ENCODE measurements at places on chromosomes 4 and X.

GRCh38 chr4:139036885-139037284 lies 21.3 kb downstream of the NOCT start:
- no peak for DNase-seq

GRCh38 chr4:102405821-102406401 lies 60.6 kb upstream of the SLC39A8 start:
- DNase-seq = no peak

DNA sequence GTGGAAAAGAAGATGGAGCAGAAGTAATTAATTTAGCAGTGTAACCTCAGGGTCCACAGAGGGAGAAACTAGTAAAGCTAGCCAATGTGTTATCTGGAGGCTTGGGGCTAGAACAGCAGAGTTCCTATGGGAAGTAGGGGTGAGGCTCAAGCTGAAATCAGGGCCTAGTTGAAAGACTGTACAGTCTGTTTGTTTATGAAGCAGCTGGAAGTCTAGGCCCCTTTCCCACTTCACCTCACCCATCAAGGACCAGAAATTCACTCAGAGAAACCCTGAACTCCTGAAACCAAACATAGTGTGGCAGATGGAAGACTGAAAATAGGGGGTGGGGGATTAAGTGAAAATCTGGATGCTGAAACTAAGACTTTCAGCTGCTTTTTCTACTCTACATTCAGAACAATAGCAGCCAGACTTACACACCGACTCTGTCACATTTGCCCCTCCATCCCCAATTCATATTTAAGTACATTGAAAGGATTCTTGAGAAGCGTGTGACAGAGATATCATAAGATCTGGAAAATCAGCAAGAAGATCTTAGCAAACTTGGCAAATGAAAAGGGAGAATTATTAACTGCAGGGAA lies 32.6 kb upstream of the FAM241A start:
- DNase-seq = no peak

DNA sequence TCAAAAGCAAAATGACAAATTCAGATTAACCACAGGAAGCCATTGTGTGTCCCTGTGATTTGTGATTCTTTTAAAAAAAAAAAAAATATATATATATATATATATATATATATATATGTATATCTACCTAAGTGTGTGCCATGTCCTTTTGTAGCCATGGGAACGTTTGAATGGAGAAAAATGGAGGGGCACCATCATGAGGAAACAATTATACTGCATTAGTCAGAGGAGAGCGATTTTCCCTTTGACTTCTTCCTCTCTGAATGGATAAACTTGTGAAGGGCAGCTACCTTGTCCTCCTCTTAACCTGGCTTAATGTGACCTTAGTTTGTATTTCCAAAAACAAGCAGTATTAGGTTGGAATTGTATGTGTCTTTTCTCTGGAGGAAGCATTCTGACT lies 23.3 kb upstream of the CBLL2 start:
- DNase-seq = no peak

- DNase-seq = no peak
Measured at GRCh38 chr4:184831153-184831552, 5.4 kb upstream of the ACSL1 start.

- DNase-seq = no peak
Measured at GRCh38 chr4:186689476-186689875, 34.2 kb downstream of the FAT1 start.

GRCh38 chr4:180757927-180758326 lies 1485.3 kb upstream of the TENM3 start:
- DNase-seq = no peak

DNA sequence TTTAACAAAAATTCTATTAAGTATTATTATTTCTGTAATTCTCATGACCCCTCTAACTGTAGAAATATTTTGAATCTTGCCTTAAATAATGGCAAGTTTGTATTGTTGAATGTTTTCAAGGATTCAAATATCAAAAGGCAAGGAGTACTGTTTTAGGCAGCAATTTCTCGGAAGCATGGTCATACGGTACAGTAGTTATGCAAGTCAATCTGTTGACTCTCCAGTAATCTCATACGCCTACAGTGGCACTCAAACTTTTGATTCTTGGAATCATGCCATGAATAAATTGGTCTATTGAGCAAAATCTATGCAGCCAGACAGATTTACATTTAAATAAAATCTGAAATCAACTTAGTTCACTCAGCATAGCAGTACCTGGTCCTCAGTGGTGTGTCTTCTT lies 139.6 kb upstream of the FAM47C start:
- DNase-seq = no peak

DNA sequence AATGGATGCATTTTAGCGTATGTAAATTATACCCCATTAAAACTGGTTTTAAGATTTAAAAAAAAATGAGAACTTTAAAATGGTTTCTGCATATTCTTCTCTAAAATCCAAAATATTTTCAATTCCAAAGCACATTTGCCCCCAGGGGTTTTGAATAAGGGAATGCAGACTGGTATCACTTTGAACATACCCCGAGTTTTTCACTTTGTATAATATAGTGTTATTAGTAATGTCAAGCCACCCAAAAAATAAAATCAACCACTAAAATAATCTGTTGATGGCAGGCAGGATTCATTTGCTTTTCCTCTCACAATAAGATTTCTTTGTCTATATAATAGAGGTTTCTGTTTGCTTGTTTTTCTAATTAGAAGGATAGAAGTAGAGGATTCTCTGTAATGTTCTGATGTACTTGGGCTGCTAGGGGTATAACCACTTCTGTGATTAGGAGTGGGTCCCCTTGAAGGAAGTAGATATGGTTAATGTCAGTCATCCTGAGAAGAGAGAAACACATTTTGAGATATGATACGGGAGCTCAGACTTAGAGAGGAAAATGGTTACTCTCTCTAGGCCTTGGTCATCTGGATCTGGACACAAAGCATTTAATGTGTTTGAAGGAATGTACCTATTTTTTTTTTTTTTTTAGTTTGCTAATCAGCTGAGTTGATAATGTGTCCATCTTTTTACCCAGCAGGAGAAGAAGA lies 9.3 kb upstream of the LIN54 start:
- DNase-seq = no peak

- no peak for DNase-seq
Measured at GRCh38 chr4:174340714-174341113, 57.0 kb downstream of the CEP44 start.

GRCh38 chr4:141731481-141731880 lies 95.1 kb downstream of the IL15 start:
- no peak for DNase-seq

DNA sequence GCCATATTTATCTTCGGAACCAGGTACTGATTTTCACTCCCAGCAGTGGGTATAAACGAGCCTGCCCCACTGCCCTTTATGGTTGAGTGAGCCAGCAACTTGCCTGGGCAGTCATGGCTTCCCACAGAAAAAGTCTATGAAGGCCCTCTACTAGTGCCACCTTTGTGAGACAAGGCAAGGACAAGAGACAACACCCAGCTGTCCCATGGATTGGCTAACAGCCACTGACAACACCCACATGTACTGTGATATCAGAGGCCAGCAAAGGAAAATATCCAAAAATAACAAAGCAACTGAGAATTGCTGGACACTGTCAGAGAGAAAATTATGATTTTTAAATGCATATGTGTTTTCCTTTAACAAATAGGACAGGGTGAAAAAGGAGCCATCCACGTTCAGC lies 248.4 kb upstream of the TTC29 start:
- DNase-seq = no peak

DNA sequence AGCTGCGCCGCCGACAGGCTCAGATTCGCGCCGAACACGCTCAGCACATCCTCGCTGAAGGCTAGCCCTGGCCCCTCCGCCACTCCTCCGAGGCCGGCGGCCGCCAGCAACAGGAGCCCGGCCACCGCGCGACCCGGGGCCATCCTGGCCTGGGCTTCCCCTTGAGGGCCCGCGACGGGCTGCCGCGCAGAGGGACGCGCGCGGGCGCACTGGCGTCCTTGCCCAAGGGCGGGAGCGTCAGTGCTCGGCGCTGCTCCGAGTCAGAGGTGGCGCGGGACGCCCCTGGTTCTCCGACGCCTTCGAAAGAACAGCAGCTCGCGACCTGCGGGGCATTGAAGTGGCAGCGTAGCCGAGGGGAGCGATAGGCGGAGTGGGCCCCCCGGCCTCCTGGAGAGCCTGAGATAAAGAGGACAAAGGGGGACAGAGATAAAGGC lies 745 bp downstream of the SLC39A8 start:
- DNase-seq = peak; percentile 48

GRCh38 chr4:169369634-169370033 lies 98.9 kb upstream of the SH3RF1 start:
- DNase-seq = no peak

- DNase-seq = no peak
Measured at GRCh38 chrX:107701493-107702121, 73.3 kb downstream of the PRPS1 start.
